ENCODE measurements at places on chromosomes 3 and 15.

GRCh38 chr3:184598574-184598927 is 37.0 kb downstream of the EPHB3 start:
- H3K4me1 ChIP-seq: peaks cover under 1% of the 10 kb centered on the region
- H3K27me3 ChIP-seq: no peaks in the 10 kb centered on the region
- H3K27ac ChIP-seq: peak overlapping the region; percentile 32

DNA sequence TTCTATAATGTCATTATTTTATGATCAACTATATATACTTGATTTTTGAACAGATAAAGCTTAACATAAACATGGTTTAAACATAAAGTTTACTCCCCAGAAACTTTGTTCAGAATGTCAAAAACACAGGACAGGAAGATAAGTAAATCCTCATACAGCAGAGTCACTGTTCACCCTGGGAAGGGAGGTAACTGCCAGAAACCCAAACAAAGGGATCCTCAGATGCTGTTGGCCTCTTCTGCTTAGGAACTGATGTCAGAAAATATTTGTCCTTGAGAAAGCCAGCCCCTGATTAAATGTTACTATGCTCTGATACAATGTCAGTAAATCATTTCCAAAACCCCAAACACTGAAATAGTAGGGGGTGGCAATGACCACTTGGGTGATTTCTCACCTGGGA is 185.3 kb downstream of the TJP1 start:
- DNase-seq: no peak
- no peaks in the 10 kb centered on the region for H3K4me1 ChIP-seq
- H3K36me3 ChIP-seq: no peaks in the 10 kb centered on the region
- no peak overlapping the region for H3K4me3 ChIP-seq
- no peak overlapping the region for H3K27ac ChIP-seq

DNA sequence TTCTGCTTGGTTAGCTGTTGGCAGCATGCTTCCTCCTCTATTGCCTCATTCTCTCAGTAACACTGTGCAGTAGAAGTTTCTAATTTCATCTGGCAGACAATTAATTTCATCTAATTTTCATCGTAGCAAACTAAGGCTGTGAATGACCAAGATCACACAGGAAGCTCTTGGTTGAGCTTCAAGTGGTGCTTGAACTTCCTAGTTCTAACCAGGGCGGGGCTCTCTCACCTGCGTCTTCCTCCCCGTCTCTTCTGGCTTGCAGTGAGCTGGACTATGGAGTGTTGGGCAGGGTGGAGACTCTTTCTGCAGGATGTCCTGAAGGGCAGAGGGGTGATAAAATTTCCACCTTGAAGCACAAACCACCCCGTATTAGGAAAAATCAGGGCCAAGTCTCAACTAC is 2.0 kb upstream of the IL16 start:
- no peaks in the 10 kb centered on the region for H3K4me1 ChIP-seq
- no peaks in the 10 kb centered on the region for H3K27me3 ChIP-seq

- no peak overlapping the region for H3K4me3 ChIP-seq
- H3K4me1 ChIP-seq: no peaks in the 10 kb centered on the region
- DNase-seq: no peak
- no peaks in the 10 kb centered on the region for H3K36me3 ChIP-seq
- no peaks in the 10 kb centered on the region for H3K27me3 ChIP-seq
Observed at GRCh38 chr3:114104414-114104813, 47.9 kb downstream of the QTRT2 start.

DNA sequence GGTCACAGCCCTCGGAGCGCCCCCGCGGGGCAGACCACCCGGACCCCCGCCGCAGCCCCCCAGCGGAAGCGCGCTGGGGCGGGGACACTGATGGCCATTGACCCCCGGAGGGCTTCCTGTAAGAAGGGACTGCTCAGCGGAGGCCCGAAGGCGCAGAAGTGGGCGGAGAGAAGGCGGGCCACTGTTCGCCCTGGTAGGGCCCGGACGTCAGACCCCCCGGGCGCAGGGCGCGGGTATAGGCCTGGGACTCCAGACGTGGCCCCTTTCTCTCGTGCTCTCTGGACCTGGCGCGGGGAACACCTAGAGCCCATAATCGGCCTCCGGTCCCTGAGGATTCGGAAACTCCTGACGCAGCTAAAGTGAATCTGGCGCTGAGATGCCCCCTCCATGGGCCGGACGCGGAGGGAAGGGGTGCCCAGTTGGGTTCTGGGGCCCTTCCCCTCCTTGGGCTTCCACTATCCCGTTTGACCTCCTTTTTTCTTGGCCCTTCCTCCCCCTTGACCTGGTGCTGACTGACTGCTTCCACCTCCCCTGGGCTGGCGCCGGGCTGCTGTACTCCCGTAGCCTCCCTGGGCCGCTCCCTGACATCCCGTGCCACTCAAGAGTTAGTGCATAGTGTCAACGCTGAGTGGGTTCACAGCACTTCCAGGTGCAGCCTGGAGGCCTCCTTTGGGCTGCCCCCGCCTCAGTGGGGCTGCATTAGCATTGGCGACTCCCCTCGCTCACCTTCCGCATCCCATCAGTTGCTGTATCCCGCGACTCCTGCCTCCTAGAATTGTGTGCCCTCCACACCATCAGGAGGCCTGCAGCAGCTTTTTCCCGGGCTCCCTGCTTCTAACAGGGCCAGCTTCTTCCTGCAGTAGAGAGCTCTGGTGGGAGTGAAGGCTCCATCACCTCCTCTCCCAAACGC is 694 bp downstream of the ABTB1 start:
- DNase-seq: peak; percentile 78
- no peak overlapping the region for H3K27ac ChIP-seq
- H3K27me3 ChIP-seq: no peaks in the 10 kb centered on the region
- no peaks in the 10 kb centered on the region for H3K36me3 ChIP-seq

DNA sequence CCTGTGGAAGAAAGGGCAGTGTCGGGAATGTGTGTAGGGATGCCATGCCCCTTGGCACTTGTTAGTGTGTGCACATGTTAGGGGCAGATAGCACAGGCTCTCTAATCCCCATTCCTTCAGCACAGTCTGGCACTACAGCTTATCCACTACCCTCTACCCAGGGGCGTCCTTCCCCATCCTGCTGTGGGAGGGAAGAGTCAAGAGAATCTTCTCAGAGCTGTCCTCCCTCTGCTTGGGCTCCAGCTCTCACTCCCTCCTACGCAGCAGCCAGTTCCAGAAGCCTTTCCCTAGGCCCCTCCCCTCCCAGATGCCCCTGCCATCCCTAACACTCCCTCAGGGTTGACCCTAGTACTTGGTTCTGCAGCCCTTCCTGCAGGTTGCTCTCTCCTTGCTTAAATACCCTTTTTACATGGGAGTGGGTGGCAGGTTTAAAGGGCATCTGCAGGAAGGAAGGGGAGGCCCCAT is 815 bp upstream of the GRM2 start:
- peak; percentile 26 for DNase-seq
- H3K36me3 ChIP-seq: peaks cover 3% of the 10 kb centered on the region
- no peak overlapping the region for H3K4me3 ChIP-seq
